ENCODE measurements at places on chromosomes 1 and 21.

- no peak for DNase-seq
These were observed 3.4 kb upstream of the FAM131C start for GRCh38 chr1:16076865-16077238.

GRCh38 chr1:168386949-168387586 lies 106.4 kb downstream of the TBX19 start:
- peak; percentile 65 for DNase-seq

- DNase-seq, result no peak
These were observed 478.7 kb downstream of the SETD4 start for GRCh38 chr21:35581640-35582039.

GRCh38 chr1:110341872-110342331 lies 2.7 kb downstream of the RBM15 start:
- no peak for DNase-seq

- no peak for DNase-seq
These were observed 1.4 kb upstream of the RGS2 start for GRCh38 chr1:192807211-192808162.

DNA sequence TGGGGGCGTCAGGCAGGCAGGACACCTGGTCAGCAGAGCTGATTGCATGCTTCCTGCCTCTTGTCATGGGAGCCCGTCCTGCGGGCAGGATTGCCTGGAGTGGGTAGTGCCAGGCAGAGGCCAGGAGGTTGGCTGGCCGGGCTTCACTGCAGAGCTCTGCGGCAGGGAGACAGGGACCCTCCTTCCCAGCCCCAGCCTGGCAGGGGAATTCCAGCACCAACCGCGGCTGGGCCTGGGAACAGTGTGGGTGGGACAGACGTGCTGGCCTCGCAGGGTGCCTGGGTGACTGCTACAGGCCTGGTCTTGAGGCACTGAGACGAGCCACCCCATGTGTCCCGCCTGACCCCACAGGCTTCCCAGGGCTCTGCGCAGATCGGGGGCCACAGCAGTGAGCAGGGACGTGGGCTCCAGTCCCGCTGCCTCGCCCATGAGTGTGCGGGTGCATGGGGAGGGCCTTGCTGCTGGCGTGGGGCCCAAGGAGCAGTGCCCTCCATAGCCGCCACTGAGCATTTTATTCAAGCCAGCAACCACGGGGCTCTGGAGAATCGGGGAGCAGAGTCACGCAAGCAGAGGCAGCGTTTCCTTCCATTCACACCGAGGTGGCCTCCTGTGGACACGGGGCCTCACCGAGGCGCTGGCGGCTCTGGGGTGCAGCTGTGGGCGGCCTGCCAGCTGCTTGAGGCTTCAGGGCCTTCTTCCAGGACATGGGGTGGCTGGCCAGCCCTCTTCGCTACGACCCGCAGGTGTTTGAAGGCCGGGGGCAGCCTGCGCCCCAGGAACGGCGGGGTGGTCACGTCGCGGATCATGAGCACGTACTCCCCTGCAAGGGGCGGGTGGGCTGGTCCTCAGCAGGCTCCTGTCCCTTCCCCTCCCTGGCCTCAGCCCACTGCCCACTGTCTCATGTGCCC lies 70.3 kb downstream of the MORN1 start:
- DNase-seq, result no peak

GRCh38 chr1:29416267-29417146 lies 180.2 kb downstream of the PTPRU start:
- no peak for DNase-seq

DNA sequence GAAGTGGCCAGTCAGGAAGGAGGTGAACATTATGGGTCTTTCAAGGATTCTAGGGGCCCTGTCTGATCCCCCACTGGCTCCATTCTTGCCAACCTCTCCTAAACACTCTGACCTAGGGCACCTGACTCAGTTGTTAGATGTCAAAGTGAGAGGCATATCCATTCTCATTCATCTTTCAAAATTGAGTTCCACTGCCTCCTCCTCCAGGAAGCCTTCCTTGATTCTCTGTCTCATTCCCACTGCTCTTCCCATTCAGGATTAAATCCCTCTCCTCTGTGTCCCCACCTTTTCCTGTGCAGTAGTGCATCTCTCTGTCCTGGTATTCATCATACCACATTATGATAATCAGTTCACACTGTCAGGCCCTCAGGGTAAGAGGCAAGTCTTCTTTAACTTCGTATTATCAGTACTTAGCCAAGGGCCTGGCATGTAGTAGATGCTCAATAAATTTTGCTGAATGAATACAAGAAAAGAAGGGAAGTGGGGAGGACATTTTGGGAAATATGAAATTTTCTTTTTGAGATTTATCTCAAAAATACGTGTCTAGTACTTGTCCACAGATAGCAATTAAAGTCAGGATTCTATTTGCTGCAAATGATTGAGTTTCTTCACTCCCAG lies 61.8 kb upstream of the ITPKB start:
- DNase-seq, result no peak

DNA sequence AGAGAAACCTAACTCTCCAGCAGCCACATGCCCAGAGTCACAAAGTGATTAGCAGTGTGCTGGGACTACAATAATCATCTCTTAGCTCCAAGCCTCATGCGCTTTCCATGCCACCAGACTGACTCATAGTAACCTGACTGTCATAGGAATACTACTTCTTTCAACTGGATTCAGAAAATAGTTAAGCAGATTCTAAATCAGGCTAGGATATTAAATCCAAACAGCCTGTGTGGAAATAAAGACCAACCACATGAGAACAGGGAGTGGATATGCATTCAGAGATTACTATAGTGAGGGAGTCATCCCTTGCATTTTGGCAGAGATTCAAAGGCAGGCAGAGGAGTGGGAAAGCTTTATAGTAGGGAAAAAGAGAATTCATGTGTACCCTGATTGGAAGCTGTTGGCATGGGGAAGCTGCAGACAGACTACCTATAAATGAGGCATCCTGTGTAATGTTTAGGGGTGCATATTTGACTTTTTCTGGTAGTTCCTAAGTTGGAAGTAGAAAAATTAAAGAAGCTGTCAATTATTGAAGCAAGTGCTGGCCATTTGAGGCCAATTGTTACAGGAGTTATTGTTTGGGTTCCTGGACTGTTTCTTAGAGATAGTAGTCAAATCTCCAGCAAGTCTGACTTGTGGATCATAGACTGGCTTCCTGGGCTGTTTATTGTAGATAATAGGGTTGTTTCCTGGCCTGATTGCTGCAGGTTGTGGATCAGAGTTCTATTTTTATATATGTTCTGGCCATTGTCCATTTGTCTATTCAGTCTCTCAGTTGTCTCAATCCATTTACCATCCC lies 31.7 kb upstream of the DNAH14 start:
- DNase-seq, result no peak
